ENCODE measurements at places on chromosomes 4 and X. TPM values are rescaled to one million over a fixed set of nuclear protein-coding genes. Genes with fewer than 3 reads are reported as not detected.
A peak's percentile ranks its signal among the peaks of the same experiment; 100 is the strongest.

- DNase-seq, result no peak
Measured at GRCh38 chr4:76087007-76087769, 12.7 kb downstream of the ART3 start.

- DNase-seq, result no peak
Measured at GRCh38 chrX:54721424-54721823, 76.6 kb downstream of the ITIH6 start.

GRCh38 chr4:99878604-99879003 lies 15.6 kb downstream of the LAMTOR3 start:
- DNase-seq, result no peak

DNA sequence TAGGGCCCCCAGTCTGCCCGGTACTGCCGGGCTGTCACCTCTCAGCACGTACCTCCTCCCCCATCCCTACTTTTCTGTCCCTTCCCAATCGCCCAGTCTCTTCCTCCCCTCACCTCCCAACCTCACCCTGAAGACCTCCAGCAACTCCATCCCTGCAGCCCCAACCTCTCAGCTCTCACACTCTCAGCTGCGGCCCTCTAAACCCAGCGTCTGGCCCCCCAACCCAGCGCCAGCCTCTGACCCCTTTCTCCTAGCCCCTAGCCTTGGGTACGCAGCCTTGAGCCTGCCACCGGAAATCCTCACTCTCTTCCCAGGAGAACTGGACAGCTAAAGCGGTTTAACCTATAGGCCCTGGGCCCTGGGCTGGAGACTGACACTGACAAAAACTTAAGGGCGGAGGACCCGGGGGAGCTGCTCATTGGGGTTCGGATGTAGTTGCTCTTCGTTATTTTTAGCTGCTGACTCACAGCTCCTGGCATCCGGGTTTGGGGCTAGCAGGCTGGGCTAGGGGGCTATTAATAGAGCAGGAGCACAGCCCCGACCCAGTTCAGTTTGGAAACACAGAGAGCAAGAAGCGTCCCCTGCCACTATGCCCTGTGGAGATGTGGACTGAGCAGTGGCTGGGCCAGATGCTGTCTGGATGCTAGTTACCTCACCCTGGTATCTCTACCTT lies 9.6 kb upstream of the DLG3 start:
- DNase-seq, result no peak

DNA sequence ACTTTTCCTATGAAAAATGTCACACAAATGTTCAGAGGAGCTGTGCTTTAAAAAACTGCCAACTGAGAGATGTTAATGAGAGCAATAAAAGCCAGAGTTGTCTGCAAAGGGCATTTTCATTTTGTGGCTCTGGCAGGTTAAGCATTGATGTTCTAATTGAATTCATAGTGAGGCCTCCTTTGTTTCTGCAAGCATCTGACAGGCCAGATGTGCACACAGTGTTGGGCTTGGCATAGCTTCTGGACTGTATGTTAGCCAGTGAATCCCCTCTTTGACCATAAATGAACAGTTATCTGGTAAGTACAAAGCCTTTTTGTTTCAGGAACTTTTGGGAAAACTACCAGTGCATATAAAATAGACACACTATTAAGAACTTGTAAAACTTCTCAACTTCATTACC lies 81.9 kb downstream of the JADE3 start:
- no peak for DNase-seq

DNA sequence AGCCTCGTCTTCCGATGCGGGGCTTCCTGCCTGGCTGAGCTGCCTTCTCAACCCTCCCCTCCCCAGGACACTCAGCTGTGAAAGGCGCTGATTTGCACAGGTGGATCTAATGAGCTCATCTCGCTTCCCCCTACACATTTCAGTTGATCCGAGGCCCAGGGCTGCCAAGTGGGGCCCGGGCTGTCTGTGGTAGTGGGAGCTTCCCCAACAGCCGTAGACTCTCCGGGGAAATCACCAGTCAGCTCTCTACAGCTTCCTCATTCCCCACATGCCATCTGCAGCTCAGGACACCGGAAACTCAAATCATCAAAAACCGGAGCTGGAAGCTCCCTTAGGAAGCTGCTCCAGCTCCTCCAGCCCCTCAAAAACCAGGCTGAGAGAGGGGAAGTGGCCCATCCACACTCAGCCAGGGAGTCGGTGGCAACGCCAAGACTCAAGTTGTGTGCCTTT lies 56.2 kb downstream of the SMIM20 start:
- DNase-seq, result peak; percentile 23

The LDB2 gene
- total RNA-seq, result not detected

The YTHDC1 gene
- total RNA-seq, result 119 TPM

The MAGEB1 gene
- not detected for total RNA-seq

The SERTM2 gene
- total RNA-seq, result not detected

All from activated B cell treated with CpG ODN at 0.5 μM for 24 hours (primary cell).